ENCODE measurements at places on chromosomes 3 and 15. TPM values are rescaled to one million over a fixed set of nuclear protein-coding genes. Genes with fewer than 3 reads are reported as not detected.

- DNase-seq, result no peak
- no peaks in the 10 kb centered on the region for H3K27me3 ChIP-seq
- peaks cover 52% of the 10 kb centered on the region for H3K4me1 ChIP-seq
- H3K27ac ChIP-seq, result peak overlapping the region; percentile 69
- no peak overlapping the region for H3K4me3 ChIP-seq
These were observed 605.0 kb upstream of the TBL1XR1 start for GRCh38 chr3:177802151-177802900.

The U2SURP gene
- 88.8 TPM for total RNA-seq

- no peaks in the 10 kb centered on the region for H3K4me1 ChIP-seq
- H3K27me3 ChIP-seq, result peaks cover 21% of the 10 kb centered on the region
- no peak overlapping the region for H3K27ac ChIP-seq
- no peak for DNase-seq
- H3K4me3 ChIP-seq, result no peak overlapping the region
- H3K36me3 ChIP-seq, result no peaks in the 10 kb centered on the region
These were observed 230.7 kb upstream of the MME start for GRCh38 chr3:154849408-154849807.

The ROPN1B gene
- not detected for total RNA-seq

The ILDR1 gene
- total RNA-seq, result not detected

DNA sequence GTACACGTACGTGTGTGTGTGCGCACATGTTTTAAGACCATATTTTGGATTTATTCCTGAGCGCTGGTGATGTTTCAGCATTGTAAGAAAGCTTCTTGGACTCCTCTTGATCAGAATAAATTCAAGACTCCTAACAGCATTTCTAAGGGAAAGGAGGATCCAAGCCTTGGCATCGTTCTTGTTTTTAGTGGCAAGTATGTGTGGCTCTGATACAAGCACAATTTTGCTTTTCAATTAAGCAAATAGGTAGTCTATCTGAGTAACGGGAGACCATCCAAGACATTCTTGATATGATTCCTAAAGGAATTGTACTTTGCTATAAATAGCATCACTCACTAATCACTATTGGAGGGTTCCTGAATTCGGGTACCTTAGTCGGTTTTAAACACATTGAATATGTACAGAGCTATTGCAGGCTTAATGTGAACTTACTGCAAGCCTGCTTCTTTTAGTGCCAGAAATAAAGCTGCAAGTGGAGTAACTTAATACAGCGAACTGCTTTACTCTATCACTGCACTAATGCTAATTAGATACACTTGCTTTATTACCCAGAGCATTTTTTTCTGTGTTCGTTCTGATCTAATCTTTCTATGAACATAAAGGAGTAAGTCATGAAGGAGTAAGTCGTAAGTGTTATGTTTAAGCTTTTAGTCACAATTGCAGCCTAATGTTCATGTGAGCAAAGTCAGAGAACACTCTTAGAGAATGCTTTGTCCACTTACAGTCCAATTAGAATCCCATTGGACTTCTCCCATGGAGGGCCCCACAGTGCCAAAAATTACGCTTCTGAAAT, 186.3 kb downstream of the MCTP2 start:
- no peak overlapping the region for H3K4me3 ChIP-seq
- no peaks in the 10 kb centered on the region for H3K27me3 ChIP-seq
- DNase-seq, result no peak
- no peak overlapping the region for H3K27ac ChIP-seq

The NAA80 gene
- 14.3 TPM for total RNA-seq

GRCh38 chr3:121223116-121223515, 315.1 kb downstream of the STXBP5L start:
- no peaks in the 10 kb centered on the region for H3K36me3 ChIP-seq
- H3K4me1 ChIP-seq, result no peaks in the 10 kb centered on the region
- H3K4me3 ChIP-seq, result no peak overlapping the region

- H3K4me3 ChIP-seq, result no peak overlapping the region
- peaks cover 2% of the 10 kb centered on the region for H3K27me3 ChIP-seq
- peaks cover 7% of the 10 kb centered on the region for H3K4me1 ChIP-seq
These were observed 205.6 kb downstream of the TP63 start for GRCh38 chr3:189836795-189837194.

DNA sequence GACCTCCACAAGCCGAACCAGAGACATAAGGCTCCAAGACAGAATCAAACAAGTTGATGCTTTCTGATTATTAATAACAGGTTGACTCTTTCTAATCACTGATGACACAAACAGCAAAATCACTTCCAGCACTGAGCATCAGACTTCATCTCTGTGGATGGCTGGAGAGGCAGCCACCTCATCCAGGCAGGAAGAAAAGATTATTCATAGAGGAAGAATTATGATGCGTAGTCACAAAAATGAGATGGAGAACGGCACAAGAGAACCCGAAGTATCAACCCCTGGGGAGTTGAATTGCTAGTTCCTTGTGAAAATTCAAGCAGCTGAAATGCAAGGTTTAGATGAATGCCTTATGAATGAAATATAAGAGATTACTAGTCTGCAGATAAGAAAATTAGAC, 49.9 kb upstream of the LMCD1 start:
- no peak overlapping the region for H3K4me3 ChIP-seq
- peak overlapping the region; percentile 80 for H3K27ac ChIP-seq
- H3K27me3 ChIP-seq, result no peaks in the 10 kb centered on the region

DNA sequence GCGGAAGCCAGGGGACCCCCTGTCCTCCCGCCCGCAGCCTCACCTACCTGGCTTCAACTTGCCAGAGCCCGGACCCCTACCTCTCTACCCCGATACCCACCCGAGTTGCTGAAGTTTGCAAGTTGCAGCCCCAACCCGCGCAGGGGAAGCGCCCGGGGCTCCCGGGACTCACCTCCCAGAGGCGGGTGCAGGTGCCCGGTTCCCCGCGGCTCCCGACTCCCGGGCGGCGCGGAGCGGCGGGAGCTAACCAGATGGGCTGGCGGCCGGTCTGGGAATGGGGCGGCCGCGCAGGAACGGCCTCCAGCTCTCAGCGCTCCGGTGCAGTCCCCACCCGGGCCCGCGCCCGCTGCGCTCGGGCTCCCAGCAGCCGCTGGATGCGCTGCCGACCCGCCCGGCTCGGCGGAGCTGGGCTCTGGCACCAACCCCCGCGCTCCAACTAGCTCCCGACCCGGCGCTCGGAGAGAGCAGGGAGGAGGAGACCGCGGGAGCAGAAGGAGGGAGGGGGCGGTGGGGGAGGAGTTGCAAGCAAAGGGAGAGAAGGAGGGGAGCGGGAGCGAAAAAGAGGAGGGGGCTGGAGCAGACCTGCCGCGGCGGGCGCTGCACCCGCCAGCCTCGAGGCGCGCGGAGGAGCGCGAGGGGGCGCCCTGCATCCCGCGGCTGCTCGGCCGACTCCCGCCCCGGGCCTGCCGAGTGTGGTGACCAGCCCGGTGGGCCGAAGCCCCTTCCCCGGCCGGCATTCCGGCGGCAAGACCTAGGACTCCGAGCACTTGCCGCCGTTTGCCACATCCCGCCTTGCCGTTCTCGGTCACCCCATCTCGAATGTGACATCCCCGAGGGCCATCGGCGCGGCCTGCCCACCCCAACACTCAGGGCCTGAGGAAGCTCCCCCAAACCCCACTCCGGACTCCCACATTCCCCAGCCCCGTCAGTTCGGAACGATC, at the start of gene SEMA5B:
Gene SEMA5B (minus strand): TSS at position 472 of the 941 bp plus-strand sequence. CDS start 66,500 bp downstream, outside the sequence.
- peaks cover 18% of the 10 kb centered on the region for H3K4me1 ChIP-seq
- peak within 1 kb of the TSS; percentile 77 for H3K4me3 ChIP-seq
- no peak within 1 kb of the TSS for H3K27ac ChIP-seq
- DNase-seq, result no peak
- H3K27me3 ChIP-seq, result peaks cover 58% of the 10 kb centered on the region

The RBPMS2 gene
- 4.8 TPM for total RNA-seq

DNA sequence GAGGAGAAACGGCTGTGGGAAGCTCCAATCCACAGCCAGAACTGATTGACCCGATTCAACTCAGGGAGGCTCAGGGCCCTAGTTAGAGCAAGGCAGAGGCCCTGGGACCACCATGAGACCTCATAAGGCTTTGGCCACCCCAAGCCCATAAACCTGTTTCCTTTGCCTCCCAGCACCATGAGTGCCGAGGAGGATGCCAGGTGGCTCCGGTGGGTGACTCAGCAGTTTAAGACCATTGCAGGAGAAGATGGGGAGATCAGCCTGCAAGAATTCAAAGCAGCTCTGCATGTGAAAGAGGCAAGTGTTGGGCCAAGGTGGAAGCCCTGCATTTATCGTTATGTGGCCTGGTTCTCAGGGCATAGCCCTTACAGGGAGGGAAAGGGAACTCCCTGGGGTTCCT, 11.9 kb downstream of the NOX5 start:
- peaks cover 2% of the 10 kb centered on the region for H3K4me1 ChIP-seq
- no peaks in the 10 kb centered on the region for H3K36me3 ChIP-seq
- H3K27ac ChIP-seq, result no peak overlapping the region
- peaks cover 20% of the 10 kb centered on the region for H3K27me3 ChIP-seq
- DNase-seq, result peak; percentile 56

GRCh38 chr3:37551857-37552256, 309.8 kb upstream of the CTDSPL start:
- DNase-seq, result no peak
- no peak overlapping the region for H3K4me3 ChIP-seq

DNA sequence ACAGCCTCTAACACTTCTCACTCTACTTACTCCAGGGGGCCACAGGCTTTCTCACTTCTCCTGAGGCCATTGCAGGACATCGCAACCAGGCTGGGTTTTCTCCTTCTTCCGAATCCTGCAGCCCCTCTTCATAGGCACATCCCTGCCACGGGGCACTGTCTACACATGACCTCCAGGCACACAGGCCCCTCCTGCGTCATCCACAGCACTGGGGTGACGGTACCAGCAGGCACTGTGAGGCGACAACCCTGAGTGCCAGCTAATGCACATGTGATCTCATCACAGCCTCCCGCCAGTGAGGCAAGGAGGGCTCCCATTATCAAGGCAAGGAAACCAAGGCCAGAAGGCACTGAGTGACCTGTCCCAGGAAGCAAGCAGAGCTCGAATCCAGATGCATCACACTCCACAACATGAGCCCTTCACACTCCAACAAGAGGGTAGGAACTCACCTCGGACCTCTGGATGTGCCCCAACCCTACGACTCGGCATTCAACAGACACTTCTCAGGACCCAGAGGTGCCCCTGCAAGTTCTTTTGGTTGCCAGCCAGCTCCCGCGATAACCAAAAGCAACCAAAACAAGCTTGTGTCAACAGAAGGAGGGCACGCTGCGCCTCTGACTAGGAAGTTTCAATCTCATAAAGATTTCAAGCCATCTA, 16.7 kb downstream of the FAM174B start:
- H3K27ac ChIP-seq, result peak overlapping the region; percentile 94
- peaks cover 39% of the 10 kb centered on the region for H3K4me1 ChIP-seq
- H3K36me3 ChIP-seq, result no peaks in the 10 kb centered on the region
- no peak overlapping the region for H3K4me3 ChIP-seq
- H3K27me3 ChIP-seq, result no peaks in the 10 kb centered on the region

DNA sequence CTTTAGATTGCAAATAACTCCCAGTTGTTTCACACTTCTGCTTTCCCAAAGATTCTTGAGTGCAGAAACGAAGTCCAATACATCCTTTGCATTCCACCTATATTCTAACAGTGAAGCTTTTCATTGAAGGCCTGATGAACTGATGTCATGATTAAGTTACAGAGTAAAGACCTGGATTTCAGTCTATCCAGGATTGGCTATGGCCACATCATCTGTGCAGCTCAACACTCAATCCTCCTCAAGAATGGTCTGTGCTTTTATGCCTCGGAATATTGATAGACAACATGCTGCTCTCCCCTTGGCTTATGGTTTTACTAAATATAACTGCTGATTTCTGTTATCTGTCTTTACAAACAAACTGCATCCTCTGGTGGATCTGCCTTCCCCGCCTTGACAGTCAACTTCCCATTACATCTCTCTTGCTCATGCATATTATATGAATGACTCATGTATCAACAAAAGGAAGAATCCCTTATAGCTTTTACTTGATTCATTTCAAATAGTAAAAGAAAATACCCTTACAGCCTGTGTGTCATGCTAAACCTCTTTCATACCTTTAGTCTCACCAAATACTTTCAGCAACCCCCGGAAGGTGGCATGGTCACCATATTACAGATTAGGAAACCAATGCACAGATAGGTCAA, 59.5 kb downstream of the SCN11A start:
- no peaks in the 10 kb centered on the region for H3K36me3 ChIP-seq
- no peak for DNase-seq
- no peaks in the 10 kb centered on the region for H3K27me3 ChIP-seq
- H3K4me1 ChIP-seq, result peaks cover 13% of the 10 kb centered on the region
- H3K4me3 ChIP-seq, result no peak overlapping the region

- no peak overlapping the region for H3K27ac ChIP-seq
- no peaks in the 10 kb centered on the region for H3K36me3 ChIP-seq
- DNase-seq, result peak; percentile 60
- peaks cover 69% of the 10 kb centered on the region for H3K27me3 ChIP-seq
These were observed 43.0 kb downstream of the CTXND1 start for GRCh38 chr15:80208758-80209734.

The SLC6A1 gene
- total RNA-seq, result 39.1 TPM

- H3K36me3 ChIP-seq, result no peaks in the 10 kb centered on the region
- peaks cover 30% of the 10 kb centered on the region for H3K27me3 ChIP-seq
- no peak overlapping the region for H3K4me3 ChIP-seq
- no peak overlapping the region for H3K27ac ChIP-seq
These were observed 8.4 kb downstream of the DUOX2 start for GRCh38 chr15:45105586-45105985.

The TTLL13 gene
- total RNA-seq, result not detected

DNA sequence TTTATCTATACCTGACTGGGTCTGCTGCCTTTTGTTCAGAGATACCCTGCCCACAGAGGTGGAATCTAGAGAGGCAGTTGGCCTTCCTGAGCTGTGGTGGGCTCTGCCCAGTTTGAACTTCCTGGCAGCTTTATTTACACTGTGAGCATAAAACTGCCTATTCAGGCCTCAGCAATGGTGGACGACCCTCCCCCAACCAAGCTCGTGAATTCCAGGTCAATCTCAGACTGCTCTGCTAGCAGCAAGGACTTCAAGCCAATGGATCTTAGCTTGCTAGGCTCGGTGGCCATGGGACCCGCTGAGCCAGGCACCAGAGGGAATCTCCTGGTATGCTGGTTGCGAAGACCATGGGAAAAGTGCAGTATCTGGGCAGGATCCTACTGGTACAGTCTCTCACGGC, 270.2 kb downstream of the CADM2 start:
- H3K27me3 ChIP-seq, result peaks cover 6% of the 10 kb centered on the region
- H3K4me3 ChIP-seq, result no peak overlapping the region
- no peaks in the 10 kb centered on the region for H3K4me1 ChIP-seq
- no peak for DNase-seq
- H3K36me3 ChIP-seq, result no peaks in the 10 kb centered on the region

GRCh38 chr3:112925969-112926368, 48.9 kb downstream of the CD200R1 start:
- H3K27me3 ChIP-seq, result peaks cover 58% of the 10 kb centered on the region
- H3K4me3 ChIP-seq, result no peak overlapping the region
- DNase-seq, result no peak
- no peak overlapping the region for H3K27ac ChIP-seq
- no peaks in the 10 kb centered on the region for H3K36me3 ChIP-seq

The GADL1 gene
- not detected for total RNA-seq

DNA sequence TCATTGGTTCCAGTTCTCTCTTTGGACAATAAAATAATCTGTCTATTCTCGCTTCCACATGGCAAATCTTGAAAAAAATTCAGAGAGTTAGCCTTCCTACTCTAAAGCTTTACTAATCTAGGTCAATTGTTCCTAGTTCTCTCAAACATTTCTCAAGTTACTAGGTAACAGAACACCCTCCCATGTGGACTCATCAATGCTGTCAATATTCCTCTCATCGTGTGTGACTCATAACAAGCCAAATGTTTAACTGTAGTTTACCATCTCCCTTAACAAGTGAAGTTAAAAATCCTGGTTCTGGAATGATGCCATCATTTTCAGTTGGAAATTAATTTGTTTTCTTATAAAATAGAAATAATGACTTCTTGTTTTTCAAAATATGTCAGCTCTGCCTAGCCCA, 438.6 kb downstream of the ROBO1 start:
- no peak overlapping the region for H3K4me3 ChIP-seq
- no peak overlapping the region for H3K27ac ChIP-seq
- peaks cover 2% of the 10 kb centered on the region for H3K27me3 ChIP-seq
- H3K36me3 ChIP-seq, result no peaks in the 10 kb centered on the region
- no peaks in the 10 kb centered on the region for H3K4me1 ChIP-seq
